ENCODE measurements at places on chromosomes 2 and 18.

DNA sequence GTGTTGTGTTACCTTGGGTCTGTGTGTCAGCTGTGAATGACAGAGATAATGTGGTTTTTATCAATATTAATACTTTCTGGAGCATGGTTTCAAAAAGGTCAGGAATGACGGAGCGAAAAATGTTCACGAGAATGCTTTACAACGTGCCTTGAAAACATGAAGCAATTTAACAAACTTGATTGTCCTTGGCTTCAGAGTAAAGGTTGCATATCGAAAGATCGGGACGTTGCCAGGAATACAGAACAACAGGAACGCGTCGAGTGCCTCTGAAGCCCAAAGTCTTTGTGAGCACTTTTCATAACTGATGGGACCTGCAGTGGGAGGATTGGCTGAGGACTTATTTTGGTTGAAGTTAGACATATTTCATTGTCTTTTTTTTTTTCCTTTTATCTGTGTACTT is 206.1 kb downstream of the ZNF407 start:
- DNase-seq = no peak

- DNase-seq = no peak
Observed at GRCh38 chr2:238397356-238397755, 29.4 kb upstream of the ASB1 start.

DNA sequence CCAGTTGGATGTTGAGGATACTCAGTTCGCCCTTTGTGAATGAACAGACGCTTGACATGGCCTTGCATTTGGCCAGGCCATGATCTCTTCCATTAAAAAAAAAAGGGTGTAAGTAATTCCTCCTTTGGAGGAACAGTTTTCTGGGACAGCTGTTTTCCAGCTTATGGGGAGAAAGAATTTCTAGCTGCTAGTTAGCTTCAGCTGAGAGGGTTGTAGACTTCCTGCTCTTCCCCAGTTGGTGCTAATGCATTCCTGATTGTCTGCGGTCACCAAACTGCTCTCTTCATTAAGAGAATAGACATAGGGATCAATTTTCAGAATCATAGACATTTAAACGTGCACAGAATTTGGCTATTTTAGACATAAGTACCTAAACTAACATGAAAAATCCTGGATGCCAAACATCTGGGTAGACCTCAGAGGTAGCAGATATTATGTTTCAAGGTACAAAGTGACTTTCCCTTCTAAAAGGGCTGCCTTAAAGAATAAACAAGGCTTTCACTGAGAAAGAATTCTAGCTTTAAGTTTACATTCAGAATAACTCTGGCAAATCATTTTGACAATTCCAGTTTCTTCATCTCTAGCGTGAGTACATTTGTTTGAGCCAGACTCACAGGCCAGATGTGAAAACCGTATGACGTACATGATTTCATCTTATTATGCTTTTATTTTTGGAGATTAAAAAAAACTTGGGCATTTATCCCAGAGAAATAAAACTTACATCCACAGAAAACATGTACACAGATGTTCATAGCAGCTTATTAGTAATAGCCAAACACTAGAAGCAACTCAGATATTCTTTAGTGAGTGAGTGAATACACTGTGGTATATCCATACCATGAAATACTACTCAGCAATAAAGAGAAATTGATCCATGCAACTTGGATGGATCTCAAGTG is 71.2 kb downstream of the MAIP1 start:
- DNase-seq = no peak

GRCh38 chr2:98086491-98087446 is at the start of gene VWA3B:
VWA3B (plus strand) TSS chr2:98087167; CDS start chr2:98093093, 5,926 bp downstream.
- no peak for DNase-seq

- DNase-seq = no peak
Observed at GRCh38 chr2:234947556-234947955, 4.3 kb upstream of the SH3BP4 start.

- DNase-seq = no peak
Observed at GRCh38 chr2:204228169-204228886, 291.8 kb downstream of the ICOS start.

- no peak for DNase-seq
Observed at GRCh38 chr2:238370823-238371372, 50.6 kb downstream of the TRAF3IP1 start.

GRCh38 chr2:2777876-2778275 is 446.8 kb upstream of the MYT1L start:
- DNase-seq = no peak

- no peak for DNase-seq
Observed at GRCh38 chr2:225090746-225091145, 48.5 kb upstream of the DOCK10 start.

- no peak for DNase-seq
Observed at GRCh38 chr18:43620936-43621335, 343.6 kb upstream of the SYT4 start.

DNA sequence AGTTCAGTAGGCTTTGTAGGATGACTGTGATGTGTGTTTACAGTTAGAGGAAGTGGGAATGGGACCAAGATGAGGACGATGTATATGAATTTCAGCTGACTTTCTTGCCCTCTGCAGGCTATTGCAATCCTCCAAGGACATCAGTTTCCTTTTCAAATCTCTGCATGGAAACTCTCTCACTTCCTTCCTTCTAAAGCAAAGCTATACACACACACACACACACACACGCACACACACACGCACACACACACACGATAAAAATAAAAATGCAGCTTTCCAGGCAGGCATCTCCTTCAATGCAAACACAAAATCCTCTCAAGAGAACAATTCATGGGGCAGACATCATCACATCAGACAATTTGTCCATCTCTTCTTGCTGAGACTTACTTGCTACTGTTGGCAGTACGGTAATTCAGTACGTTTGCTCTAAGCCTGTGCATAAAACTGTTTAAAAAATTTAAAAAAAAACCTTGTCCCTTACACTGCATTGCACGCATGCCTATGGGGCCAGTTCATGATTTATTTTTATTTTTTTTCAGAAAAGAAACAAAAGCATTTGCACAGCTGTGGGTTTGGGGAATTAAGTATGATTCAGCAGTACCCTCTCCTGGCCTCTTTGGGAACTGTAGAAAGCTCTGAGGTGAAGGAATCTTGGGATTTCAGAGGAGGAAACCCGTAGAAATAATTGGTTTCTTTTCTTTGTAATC is 27.1 kb upstream of the ICOS start:
- no peak for DNase-seq

Data from stimulated activated CD8-positive, alpha-beta memory T cell treated with anti-CD3 and anti-CD28 coated beads, Interleukin-15, amount 100 ng/mL, for 24 hours (primary cell).